T-helper 1 cell (primary cell): ENCODE measurements at places on chromosomes 7 and 10.
A peak's percentile ranks its signal among the peaks of the same experiment; 100 is the strongest.

GRCh38 chr10:65394502-65395297, 1531.1 kb upstream of the LRRTM3 start:
- no peak for DNase-seq

DNA sequence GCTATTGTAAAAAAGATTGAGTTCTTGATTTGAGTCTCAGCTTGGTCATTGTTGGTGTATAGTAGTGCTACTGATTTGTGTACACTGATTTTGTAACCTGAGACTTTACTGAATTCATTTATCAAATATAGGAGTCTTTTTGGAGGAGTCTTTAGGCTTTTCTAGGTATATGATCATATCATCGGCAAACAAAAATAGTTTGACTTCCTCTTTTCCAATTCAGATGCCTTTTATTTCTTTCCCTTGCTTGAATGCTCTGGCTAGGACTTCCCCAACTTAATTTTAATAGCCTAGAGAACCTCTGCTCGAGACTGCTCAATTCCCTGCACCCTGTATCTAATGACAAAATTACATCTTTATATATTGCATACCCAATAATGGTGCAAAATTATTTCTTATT, 154.4 kb downstream of the CCDC7 start:
- no peak for DNase-seq

DNA sequence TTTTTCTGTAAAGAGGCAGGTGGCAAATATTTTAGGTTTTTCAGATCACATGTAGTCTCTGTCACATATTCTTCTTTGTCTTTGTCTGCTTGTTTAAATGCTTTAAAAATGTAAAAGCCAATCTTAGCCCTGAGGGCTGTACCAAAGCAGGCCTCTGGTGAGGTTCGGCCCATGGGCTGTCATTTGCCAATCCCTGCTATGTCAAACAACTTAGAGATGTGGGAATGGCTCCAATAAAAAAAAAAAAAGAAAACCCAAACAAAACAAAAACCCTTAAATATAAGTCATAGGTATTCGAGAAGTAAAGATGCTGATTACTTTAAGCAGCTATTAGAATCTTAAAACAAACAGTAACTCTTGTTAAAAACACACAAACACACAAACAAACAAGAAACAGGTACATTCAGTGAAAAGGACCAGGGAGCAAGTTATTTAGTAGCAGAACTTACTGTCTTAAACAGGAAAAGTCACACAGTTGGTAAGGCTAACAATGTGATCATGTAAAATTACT, 61.4 kb upstream of the NAMPT start:
- no peak for DNase-seq

GRCh38 chr7:70410134-70410750, 721.7 kb upstream of the GALNT17 start:
- DNase-seq = no peak

- no peak for DNase-seq
Observed at GRCh38 chr10:14555807-14556206, 218.9 kb downstream of the FAM107B start.

DNA sequence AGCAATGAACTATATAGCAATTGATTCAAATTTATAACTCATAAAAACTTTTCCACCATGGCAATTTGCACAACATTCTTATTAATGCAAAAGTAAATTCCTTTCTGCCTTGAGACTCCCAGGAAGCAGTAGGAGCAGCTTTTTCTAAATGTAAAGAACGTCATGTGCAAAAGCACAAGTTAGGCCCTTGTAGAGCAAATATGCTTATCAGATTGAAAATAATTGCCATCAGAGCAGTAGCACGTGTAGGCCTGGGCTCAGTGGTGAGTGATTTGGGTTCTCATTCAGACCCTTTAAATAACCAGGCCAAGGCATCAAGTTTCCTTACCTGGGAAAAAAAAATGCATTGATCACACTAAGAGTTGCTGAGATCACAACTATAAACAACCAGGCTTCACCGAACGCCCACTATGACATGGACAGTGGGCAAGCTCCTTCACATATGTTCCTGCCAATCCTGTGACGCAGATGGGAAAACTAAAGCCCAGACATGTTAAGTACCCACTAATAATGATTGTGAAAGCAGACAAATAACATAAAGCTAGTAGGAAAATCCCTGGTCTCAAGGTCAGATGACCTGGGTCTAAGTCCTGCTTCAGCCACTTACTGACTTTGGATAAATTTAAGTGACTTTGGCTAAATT, 22.1 kb upstream of the SAR1A start:
- no peak for DNase-seq

- no peak for DNase-seq
Observed at GRCh38 chr10:1557081-1557480, 180.2 kb downstream of the ADARB2 start.

DNA sequence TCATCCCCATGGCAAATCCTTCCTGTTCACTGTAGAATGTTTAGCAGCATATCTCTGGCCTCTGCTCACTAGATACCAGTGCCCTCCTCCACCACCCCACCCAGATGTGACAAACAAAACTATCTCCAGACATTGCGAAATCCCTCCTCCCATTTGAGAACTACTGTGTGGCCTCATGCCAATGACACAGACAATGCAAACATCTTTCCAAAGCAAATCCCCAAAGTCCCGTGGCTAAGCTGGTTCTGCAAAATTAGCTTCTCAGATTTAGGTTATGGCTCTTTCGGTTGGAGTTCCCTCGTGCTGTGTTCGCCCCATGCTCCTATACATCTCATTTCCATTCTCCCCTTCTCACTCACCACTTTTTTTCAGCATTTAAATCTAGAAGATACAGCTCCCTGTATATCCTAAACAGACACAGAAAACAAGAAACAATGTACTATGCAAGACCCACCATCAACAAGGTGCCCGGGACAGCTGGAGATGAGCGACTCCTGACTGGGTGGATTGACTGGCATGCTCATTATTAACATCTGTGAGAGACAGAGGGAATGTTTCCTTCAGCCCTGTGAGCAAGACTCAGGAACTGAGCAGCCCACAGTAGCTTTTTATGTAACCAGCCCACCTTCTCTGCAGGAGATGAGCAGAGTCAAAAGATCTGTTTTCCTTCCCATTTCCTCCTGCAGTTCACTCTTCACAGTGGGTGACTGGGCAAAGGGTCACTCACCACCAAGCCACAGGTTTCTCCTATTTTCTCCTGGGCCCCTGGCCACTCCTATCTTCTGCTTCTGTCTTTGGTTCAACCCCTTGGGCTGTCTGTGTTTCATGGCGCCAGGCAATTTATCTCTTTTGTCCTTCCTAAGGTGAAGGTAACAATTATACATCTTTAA, 225.7 kb upstream of the AOAH start:
- DNase-seq = no peak

- peak; percentile 4 for DNase-seq
Observed at GRCh38 chr10:96325719-96326373, 21.6 kb downstream of the DNTT start.

- DNase-seq = no peak
Observed at GRCh38 chr7:33831389-33832141, 73.8 kb upstream of the BMPER start.

DNA sequence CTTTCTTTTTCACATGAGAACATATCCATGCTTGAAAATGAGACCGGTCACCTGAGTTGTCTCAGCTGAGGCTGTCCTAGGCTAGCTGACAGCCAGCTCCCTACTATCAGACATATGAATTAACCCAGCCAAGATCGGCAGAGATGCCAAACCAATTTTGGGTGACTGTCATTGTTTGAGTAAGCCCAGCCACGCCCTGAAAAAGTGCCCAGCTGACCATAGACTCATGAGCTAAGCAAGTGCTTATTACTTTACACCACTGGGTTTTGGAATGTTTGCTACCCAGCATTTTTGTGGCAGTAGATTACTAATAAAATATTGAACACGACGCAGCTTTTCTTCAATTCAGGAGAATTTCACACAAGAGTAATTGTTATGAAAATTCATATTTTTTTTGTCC, 265.2 kb upstream of the LYZL1 start:
- no peak for DNase-seq

GRCh38 chr10:47410862-47411261, 26.8 kb upstream of the ZNF488 start:
- no peak for DNase-seq

DNA sequence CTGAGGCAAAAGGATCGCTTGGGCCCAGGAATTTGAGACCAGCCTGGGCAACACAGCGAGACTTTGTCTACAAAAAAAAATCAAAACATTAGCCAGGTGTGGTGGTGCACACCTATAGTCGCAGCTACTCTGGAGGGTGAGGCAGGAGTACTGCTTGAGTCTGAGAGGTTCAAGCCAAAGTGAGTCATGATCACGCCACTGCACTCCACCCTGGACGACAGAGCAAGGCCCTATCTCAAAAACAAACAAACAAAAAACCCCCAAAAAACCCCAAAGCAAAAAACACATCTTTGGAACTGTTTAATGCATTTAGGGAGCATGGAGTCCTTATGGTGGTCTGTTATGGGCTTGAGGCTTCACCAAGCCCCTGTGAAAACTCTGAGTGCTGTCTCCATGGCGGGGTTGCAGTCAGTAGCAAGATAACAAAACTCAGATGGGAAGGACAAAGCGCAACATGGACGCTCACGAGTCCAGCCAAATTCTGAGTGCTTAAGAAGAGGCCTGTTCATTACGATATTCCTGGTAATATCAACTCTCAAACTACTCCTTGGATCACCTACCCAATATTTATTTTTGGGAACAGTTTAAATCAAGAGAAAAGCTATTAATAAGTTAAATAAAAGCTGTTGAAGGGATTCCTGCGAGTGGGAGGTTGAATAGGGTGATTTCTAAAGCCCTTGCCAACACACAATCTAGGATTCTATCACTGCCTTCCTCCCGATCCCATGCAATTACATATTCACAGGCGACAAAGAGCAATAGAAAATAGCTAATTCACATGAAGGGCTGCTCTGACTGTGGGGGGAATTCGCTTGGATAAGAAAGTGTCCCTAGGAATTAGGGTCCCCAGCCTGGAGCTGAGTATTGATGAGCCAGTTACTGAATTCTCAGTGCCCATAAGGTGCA, 123.3 kb downstream of the HIPK2 start:
- no peak for DNase-seq

GRCh38 chr10:70565556-70566514, 36.7 kb downstream of the PRF1 start:
- DNase-seq = no peak

- DNase-seq = no peak
Observed at GRCh38 chr10:14123139-14123538, 207.6 kb downstream of the FRMD4A start.

DNA sequence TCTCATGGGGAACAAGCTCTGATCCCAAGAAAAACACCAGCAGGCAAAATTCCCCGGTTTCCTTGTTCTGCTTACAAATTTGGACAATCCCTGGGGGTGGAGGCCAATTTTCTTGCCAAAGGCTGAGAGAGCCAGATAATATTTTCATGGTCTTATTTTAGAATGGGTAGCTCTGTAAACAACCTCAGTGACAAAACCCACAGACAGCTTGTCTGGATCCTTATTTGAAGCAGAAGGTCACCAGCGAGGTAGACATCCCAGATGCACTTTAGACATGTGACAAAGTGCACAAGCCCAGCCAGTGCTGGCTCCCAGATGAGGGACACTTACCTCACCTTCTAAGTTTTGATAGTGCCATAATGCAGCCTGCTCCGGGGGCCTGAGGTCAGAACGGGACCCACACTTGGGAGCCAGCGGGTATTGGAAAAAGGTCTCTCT, 102.6 kb upstream of the DDC start:
- DNase-seq = no peak

DNA sequence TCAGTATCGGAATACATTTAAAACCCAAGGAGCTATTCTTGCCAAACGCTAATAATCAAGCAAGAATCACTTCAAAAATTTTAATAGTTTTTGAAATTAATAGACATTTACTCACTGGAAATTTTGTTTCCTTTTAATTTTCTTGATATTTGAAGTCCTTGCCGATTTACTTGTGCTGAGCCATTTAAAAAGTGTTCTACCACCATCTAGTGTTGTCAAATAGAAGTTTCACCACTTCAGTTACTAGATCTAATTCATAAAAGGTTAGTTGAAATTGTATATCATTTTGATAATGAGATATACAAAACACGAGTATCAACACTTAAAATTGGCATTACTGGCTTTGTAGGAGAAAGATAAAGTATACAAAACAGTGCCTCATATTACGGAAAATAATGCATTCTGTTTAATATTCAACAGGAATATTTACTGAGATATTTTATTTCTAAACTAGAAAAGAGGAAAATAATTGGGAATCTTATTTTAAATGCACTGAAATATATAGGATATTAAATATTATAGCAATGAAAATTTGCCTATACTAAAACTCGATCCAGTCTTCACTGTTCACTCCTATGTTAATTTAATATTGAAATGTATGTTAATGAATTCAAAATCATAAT, 664.8 kb upstream of the SEMA3D start:
- no peak for DNase-seq

DNA sequence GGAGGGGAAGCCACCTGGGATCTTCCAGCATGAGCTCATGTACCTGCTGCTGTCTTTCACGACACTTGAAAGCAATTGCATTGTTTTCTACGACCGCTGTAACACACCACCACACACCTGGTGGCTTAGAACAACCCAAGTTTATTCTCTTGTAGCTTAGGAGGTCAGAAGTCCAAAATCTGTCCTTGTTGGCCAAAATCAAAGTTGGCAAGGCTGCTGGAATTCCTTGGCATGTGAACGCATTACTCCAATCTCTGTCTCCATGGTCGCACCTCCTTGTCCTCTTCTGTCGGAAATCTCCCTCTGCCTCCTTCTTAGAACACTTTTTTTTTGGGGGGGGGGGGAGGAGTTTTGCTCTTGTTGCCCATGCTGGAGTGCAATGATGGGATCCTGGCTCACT, 305.7 kb downstream of the BAMBI start:
- no peak for DNase-seq

GRCh38 chr10:125757742-125758141, 17.9 kb downstream of the MMP21 start:
- DNase-seq = no peak

GRCh38 chr10:21264271-21264670, 261.2 kb downstream of the SKIDA1 start:
- DNase-seq = no peak

GRCh38 chr10:68151453-68151852, 42.2 kb downstream of the MYPN start:
- DNase-seq = no peak

GRCh38 chr7:157719705-157720655, 383.2 kb downstream of the DNAJB6 start:
- DNase-seq = no peak

DNA sequence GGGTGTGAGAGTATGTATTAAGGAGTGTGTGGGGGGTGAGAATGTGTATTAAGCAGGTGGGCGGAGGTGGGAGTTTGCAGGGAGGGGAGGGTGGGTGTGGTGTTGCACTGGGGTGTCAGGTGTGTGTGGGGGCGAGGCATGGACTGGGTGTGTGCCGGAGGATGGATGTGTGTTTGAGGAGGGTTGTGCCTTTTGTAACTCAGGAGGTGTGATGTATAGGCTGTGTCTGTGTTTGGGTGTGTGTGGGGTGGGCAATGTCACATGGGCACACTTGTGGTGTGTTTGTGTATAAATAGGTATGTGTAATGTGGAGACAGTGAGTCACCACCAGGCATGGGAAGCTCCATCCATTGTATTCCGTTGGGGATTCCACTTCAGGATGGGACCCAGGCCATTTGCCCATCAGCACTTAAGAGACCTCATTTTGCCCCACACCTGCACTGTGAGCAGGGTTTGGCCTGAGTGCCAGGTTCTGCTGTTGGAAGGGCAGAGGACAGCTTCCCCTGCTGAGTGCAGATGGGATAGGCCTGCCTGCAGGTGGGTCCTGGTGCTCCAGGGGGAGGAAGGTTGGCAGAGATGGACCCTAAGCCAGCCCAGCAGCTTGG, 5.8 kb downstream of the UNC5B start:
- no peak for DNase-seq

GRCh38 chr10:43166880-43167497, 28.7 kb downstream of the CSGALNACT2 start:
- DNase-seq = no peak

- no peak for DNase-seq
Observed at GRCh38 chr10:99775850-99776249, 6.6 kb upstream of the ABCC2 start.

GRCh38 chr10:30188556-30189237, 129.3 kb upstream of the JCAD start:
- DNase-seq = no peak
